ENCODE measurements at places on chromosomes 3 and 15. TPM values are rescaled to one million over a fixed set of nuclear protein-coding genes. Genes with fewer than 3 reads are reported as not detected.

- no peaks in the 10 kb centered on the region for H3K27me3 ChIP-seq
- peak; percentile 53 for DNase-seq
- H3K36me3 ChIP-seq = peaks cover 41% of the 10 kb centered on the region
- H3K4me3 ChIP-seq = no peak overlapping the region
- peaks cover 5% of the 10 kb centered on the region for H3K4me1 ChIP-seq
These were observed 9.5 kb downstream of the COPS2 start for GRCh38 chr15:49145651-49146609.

DNA sequence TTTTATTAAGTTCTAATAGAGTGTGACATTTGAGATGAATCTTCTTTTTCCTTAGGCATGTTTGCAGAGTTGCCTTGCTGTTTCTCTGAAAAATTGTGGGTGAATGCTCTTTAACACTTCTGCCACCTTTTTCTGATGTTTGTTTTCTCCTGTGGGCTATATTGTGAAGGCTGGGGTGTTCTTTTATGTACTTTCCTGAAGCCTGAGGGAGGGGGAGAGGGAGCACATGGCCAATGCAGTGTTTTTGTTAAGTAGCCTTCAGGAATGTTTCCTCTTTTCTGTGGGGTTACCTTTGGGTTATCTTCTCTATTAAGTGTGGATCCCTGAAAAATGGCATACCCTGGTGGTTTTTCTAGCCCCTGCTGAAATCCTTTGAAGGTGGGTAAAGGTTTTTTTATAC, 50.2 kb downstream of the CMC1 start:
- no peaks in the 10 kb centered on the region for H3K27me3 ChIP-seq
- DNase-seq = no peak
- H3K36me3 ChIP-seq = peaks cover 3% of the 10 kb centered on the region
- H3K4me3 ChIP-seq = no peak overlapping the region

Gene SEMA3G
- total RNA-seq = 0.27 TPM

Gene LRRN1
- total RNA-seq = 2.5 TPM

GRCh38 chr3:38371541-38372213, 25.1 kb downstream of the XYLB start:
- no peaks in the 10 kb centered on the region for H3K36me3 ChIP-seq
- H3K4me3 ChIP-seq = no peak overlapping the region
- H3K4me1 ChIP-seq = no peaks in the 10 kb centered on the region
- H3K27ac ChIP-seq = no peak overlapping the region

DNA sequence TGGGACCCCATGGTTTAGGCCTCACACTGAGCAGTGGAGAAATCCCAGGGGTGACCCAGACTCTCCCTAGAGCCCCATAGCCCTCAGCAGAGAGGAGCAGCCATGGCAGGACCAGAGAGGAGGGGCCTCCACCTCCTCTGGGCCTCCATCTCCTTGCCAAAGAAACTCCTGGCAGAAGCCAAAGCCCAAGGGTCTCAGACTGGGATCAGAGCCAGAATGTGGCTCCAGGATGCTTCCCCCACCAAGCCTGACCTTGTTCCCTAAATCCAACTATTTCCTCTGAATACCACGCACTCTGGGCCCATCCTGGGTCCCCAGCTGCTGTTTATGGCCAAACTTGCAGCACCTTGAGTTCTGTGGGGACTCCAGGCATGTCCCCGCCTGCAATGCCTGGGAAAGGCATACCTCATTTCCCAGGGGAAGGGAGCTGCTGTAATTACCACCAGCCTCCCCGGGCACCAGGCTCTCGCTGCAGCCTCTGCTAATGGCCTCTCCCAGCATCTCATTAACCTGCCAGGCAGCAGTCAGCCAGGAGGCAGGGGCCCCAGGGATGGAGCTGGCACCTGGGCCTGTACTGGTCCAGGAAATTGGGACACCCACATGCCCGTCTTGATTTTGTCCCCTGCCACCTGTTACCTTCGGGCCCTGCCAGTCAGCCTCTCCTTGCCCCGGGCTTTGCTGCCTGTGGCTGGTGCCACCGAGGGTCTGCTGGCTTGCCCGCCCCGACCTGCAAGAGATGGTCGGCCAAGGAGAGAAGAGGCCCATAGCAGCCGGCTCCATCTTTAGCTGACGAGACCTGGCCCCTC, 4.6 kb downstream of the CCDC9B start:
- H3K36me3 ChIP-seq = no peaks in the 10 kb centered on the region
- H3K4me3 ChIP-seq = no peak overlapping the region
- H3K4me1 ChIP-seq = peaks cover 31% of the 10 kb centered on the region
- no peaks in the 10 kb centered on the region for H3K27me3 ChIP-seq
- DNase-seq = no peak

Gene KCNMB3
- 6.1 TPM for total RNA-seq

Gene GABRB3
- not detected for total RNA-seq

Gene LIPH
- not detected for total RNA-seq

DNA sequence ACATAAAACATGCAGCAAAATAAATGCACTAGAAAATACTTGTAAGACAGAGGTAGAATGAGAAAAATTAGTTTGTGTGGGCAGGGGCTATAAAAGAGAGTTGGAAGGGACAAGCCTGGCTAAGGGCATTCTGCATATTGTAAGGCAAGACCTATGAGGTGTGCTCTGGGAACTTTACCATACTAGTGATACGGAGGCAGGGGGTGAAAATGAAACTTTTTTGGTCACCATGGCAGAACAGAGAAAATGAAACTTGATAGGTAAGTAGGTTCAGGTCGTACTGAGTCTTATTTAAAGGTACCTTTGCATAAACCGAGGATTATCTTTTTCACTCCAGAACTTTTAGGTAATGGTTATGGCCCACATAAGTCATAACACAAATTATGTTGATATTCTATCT, 74.7 kb upstream of the ACKR4 start:
- H3K27me3 ChIP-seq = no peaks in the 10 kb centered on the region
- H3K27ac ChIP-seq = no peak overlapping the region
- H3K36me3 ChIP-seq = peaks cover 80% of the 10 kb centered on the region
- H3K4me3 ChIP-seq = no peak overlapping the region

DNA sequence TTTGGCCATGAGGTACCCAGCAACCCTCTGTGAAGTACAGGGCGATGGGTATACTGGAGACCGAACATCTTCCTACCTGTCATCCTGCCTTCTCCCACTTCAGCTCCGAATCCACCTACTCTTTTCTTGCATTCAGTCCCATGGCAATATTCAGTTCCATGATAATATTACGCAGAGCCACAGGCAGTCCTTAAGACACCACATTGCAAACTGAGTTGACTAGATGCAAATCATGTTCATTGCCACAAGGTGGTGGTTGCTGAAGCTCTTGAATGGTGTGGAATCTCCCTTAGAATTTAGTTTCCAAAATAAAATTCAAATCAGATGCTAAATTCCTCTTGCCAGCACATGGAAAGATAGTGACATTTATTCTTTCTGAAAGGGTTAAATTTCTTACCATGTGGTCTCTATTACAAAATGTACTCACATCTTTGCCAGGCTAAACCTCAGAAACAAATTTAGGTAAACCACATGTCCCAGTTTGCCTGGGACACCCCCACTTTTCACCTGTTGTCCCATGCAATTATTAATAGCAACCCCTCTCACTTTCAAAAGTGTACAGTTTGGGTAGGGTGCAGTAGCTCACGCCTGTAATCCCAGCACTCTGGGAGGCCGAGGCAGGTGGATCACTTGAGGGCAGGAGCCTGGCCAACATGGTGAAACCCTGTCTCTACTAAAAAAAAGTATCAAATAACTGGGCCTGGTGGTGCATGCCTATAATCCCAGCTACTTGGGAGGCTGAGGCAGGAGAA, 1.7 kb upstream of the NME9 start:
- H3K27ac ChIP-seq = no peak overlapping the region
- peaks cover 18% of the 10 kb centered on the region for H3K4me1 ChIP-seq
- no peaks in the 10 kb centered on the region for H3K36me3 ChIP-seq
- H3K27me3 ChIP-seq = peaks cover 7% of the 10 kb centered on the region
- no peak overlapping the region for H3K4me3 ChIP-seq
